Fibroblast of skin of back (primary cell): ENCODE measurements at places on chromosomes 2 and 18.

DNA sequence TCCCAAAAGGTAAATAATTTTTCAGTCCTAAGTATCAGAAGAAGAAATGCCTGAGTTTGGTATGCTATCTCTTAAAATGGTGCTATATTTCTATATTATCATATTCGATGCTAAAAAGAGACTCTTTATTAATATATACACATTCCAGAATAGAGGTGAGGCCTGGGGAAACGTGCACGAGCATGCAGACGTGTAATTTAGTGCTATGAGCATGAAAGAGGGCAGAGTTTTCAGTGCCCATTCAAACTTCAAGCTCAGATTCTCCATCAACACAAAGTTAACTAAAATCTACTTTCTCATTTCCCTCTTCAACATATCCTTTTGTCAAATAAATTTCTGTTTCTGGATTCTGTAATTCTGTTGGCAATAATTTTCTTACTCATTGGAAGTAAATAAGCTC is 5.7 kb upstream of the COBLL1 start:
- no peak for DNase-seq

GRCh38 chr2:109415581-109416013 is 198.2 kb downstream of the SEPTIN10 start:
- no peak for DNase-seq

DNA sequence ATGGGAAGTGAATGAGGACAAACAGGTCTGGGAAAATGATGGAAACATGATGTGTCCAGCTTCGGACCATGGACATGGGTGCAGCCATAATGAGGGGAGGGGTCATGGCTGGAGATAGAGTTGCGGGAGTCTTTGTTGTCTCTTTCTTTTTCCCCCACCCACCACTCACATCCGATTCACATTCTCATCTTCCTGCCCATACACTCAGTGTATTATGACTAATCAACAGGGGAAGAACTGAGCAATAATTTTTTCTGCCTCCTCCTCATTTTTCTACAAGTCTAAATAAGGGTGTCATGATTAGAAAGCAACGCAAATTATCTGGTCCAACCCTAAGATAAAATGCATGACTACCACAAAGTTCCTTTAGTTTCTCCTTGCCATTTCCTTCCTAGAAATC is 5.7 kb upstream of the SERPINB2 start:
- DNase-seq, result peak; percentile 54

DNA sequence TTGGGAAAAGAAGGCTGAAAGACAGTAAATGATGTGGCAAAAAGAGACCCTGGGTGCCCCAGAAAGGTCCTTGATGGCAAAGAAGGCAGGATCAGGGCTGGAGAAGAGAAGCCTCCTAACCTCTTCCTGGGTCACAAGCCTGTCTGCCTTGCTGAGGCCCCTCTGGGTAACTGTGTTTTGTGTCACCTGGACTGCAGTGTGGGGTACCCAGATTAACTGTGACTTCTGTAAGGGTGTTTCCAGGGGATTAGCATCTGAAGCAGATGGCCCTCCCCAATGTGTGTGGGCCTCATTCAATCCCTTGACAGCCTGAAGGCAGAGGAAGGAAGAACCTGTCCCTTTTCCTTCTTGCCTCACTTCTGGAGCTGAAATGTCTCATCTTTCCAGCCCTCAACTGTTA is 35.6 kb upstream of the APCDD1 start:
- DNase-seq, result no peak

DNA sequence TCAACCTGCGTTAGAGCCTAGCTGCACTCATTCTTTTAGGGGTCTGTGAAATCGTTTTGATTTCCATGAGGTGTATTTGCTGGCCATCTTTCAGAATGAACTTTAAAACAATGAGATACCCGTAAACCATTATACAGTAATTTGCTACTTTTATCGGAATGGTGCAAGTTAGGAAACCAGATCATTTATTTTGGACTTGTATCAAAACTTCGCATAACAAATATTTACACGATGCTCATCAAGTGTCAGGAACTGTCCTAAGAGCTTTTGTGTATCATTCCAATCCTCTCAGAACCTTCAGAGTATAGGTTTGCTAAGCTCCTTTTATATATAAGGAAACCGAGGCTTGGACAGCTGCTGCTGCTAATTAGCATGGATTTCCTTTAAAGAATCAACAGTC is 22.4 kb upstream of the SLC1A4 start:
- DNase-seq, result no peak

- DNase-seq, result peak; percentile 54
Observed at GRCh38 chr2:54652540-54652939, 70.9 kb upstream of the EML6 start.

DNA sequence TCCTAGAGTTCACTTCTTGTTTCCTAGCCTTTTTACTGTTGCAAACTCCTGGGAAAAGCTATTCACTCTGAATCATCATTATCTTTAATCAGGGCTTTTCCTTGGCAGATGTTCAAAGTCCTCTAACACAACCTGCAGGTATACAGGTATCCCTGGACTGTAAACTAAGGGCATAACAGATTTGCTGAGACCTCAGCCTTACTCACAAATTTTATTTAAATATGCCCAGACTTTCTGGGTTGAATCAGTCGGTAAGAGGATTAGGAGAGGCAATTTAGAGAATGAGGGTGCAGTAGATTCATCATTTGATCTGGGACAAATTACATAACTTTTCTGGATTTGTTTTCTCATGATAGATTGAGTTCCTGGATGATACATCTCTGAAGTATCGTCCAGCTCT is 217.8 kb upstream of the STON1 start:
- no peak for DNase-seq

DNA sequence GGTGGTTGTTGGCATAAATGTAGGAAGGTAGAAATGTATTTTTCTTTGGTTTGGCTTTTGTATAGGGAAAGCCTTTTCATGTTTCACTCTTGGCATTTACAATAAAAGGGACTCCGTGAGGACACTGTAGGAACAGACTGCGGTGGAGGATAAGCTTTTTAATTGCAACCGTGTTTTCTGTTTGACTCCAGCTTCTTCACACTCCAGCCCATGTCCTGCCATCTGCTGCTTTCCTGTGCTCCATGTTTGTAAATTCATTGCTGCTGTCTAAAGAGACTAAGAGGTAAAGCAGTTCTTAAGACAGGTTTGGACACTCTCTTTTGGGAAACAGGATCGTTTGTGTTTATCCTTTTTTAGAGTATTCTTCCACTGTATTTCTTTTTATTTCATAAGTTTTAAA is 33.3 kb downstream of the WDR75 start:
- DNase-seq, result no peak

DNA sequence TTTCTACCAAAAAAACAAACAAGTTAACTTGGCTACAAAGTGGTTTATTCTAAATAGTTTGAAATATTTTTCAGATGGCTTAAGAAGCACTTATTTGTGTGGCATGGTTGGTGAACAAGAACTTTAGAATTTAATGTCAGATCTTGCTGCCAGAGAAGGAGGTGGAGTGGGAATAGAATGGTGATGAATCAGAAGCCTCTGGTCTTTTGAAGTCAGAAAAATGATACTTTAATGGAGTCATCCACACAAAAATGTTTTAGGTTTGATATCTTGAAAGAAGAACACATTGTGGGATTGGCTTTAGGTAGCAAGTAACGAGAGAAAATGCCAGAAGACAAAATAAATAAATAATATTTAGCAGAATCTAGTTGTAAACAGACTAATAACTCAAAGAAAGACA is 243.1 kb upstream of the FANCL start:
- peak; percentile 67 for DNase-seq

DNA sequence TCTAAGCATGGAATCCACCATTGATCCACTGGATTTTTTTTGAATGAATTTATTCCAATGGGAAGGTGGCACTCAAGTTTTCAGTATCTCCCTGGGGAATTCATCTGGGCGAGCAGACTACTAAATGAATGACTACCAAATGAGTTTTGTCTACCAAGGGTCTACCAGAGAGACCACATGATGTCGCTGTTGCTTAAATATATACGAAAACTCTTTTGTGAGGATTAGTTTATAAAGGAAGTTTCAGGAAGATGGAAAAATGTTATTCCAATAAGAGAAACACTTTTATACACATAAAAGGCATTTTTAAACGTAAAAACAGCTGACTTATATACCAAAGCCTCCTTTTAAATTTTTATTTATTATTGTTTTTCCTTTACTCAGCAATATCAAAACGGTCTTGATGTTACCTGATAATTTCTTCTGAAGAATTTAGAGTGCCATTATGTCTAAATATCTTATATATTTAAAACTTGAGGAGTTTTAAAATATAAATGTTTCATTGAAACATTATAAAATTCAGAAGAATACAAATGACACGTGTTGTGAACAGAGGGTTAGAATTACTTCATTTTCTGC is 139.7 kb downstream of the HRH4 start:
- DNase-seq, result peak; percentile 67

GRCh38 chr2:222159221-222159620 is 139.6 kb downstream of the PAX3 start:
- no peak for DNase-seq

GRCh38 chr18:79834834-79835233 is 37.1 kb downstream of the KCNG2 start:
- no peak for DNase-seq

DNA sequence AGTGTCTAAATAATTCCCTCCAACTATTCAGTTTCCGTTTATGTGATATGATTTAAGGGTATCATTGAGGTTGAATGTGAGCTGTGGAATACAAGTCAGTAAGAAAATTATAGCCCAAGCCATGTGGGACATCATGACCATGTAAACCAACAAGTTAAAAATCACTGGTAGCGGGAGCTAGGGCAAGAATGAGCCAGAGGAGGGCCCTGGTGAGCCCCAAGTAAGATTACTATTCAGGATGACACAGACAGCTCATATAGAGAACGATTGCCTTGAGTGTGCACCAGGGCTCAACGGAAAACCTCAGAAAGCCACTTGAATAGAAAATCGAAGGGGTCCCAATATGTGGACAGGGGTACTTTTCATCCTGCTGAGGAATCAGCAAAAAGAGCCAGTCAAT is 87.8 kb upstream of the RBMS1 start:
- no peak for DNase-seq

GRCh38 chr2:239692362-239692851 is 291.6 kb upstream of the HDAC4 start:
- no peak for DNase-seq

GRCh38 chr18:36821681-36822080 is 7.1 kb downstream of the TPGS2 start:
- peak; percentile 44 for DNase-seq

GRCh38 chr18:38174173-38174572 is 608.6 kb upstream of the CELF4 start:
- no peak for DNase-seq

DNA sequence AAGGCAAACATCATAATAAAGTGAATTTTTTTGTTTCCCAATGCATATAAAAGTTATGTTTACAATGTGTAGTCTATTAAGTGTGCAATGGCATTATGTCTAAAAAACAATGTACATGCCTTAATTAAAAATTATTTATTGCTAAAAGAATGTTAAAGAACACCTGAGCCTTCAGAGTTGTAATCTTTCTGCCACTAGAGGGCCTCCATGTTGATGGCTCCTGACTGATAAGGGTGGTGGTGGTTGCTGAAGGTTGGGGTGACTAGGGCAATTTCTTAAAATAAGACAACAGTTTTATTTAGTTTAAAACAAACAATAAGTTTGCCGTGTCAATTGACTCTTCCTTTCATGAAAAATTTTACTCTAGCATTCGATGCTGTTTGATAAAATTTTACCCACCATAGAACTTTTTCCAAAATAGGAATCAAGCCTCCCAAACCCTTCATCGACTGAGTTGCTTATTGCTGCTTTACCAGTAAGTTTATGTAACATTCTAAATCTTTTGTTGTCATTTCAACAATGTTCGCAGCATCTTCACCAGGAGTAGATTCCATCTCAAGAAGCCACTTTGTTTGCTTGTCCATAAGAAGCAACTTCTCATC is 32.3 kb downstream of the MAP3K2 start:
- DNase-seq, result no peak

- DNase-seq, result no peak
Observed at GRCh38 chr18:24937639-24938275, 414.2 kb downstream of the ZNF521 start.

DNA sequence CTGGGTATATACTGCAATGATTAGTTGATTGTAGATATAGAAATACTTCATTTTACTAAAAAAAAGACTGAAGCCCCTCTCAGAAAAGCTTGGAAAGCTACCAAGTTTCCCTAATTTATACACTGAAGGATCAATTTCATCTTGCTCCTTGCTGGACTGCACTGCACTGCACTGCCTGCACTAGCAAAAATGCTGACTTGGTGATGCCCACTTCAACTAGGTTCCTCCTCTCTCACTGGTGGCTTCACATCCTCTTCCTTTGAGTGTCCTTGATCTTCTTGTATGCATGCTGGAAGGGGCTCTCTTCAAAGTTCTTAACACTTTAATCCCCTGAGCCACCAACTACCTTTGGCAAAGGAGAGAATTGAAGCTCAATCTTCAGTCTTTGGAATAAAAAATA is 31.7 kb upstream of the ITPRID2 start:
- DNase-seq, result no peak

- DNase-seq, result no peak
Observed at GRCh38 chr2:68738906-68739594, 4.4 kb downstream of the ARHGAP25 start.

- DNase-seq, result no peak
Observed at GRCh38 chr2:105929516-105929915, 184.8 kb downstream of the NCK2 start.

- peak; percentile 91 for DNase-seq
Observed at GRCh38 chr2:183059561-183059960, 19.0 kb upstream of the DUSP19 start.

GRCh38 chr2:203682688-203683130 is 23.7 kb upstream of the CD28 start:
- peak; percentile 43 for DNase-seq

GRCh38 chr18:68409576-68409975 is 305.3 kb downstream of the TMX3 start:
- no peak for DNase-seq

- DNase-seq, result no peak
Observed at GRCh38 chr2:184834699-184835397, 236.5 kb downstream of the ZNF804A start.

GRCh38 chr2:158724803-158725381 is 70.2 kb upstream of the DAPL1 start:
- DNase-seq, result no peak
